BJ (cell line): ENCODE measurements at places on chromosomes 12 and 14.

- no peak for DNase-seq
Observed at GRCh38 chr12:122999196-122999946, 18.9 kb downstream of the ARL6IP4 start.

DNA sequence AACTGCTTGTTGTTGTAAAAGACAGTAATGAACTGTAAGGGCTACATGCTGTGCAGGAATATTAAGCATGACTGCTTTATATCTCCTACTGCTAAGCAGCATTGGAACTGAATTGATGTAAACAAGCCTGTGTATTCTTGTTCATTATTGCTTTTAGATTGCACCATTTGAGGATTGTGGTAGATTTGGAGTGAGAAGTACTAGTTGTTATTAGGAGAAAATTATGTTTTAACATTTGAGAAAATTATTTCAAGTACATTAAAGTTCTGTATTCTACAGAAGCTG is 212.7 kb downstream of the ERC1 start:
- DNase-seq: no peak

GRCh38 chr14:64705381-64706118 is 1.3 kb downstream of the PLEKHG3 start:
- DNase-seq: no peak

DNA sequence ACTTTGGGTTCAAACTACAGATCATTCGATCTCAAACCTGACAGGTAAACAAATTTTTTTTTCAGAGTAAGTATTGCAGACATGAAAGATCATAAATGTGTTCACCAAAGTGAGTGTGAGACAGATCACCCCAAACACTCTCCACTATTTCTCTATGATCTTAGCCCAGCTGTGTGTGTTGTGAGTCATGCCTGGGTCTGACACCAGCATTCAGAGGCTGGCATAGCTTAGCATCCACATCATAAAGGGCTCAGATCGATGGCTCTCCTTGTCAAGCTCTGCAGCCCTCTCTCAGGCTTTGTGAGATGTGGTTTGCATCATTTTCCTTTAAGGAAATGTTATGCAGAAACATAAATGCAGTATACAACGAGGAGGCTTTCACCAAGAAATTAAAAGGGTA is 164.9 kb downstream of the ETV6 start:
- DNase-seq: no peak

DNA sequence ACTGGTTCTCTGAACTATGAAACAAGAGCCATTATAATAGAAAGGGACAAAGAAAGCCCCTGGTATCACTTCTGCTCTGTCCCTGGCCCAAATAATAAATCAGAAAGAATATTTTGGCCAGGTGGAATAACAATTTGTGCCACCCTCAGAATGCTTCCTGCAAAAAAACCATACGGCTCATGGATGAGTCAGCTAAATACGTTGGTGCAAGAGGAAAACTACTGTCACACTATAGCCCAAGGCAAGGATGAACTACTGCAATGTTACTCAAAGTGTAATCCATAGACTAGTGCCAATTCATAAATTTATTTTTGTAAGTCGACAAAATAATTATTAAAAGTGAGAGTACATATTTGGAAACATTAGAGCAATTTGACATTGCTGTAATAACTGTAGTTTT is 68.2 kb downstream of the ANKS1B start:
- DNase-seq: no peak

DNA sequence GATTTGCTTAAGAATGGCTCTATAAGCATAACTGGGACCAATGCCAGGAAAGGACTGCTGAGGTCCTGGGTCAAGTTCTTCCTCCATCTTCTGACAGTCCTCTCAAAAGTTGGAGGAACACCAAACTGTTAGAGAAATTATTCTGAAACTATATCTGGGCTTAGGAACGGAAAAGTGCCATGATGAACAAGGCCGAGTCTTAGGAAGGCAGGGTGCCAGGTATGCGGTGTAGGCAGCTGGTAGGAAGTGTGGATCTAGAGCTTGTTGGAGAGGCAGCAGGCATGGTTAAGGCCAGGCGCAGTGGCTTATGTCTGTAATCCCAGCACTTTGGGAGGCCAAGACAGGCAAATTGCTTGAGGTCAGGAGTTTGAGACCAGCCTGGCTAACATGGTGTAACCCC is 7.7 kb downstream of the GNPTAB start:
- DNase-seq: no peak

GRCh38 chr12:60162988-60163720 is 567.3 kb downstream of the SLC16A7 start:
- DNase-seq: no peak

- no peak for DNase-seq
Observed at GRCh38 chr14:94774344-94775090, 4.6 kb upstream of the GSC start.

GRCh38 chr14:60346706-60347105 is 97.7 kb downstream of the PPM1A start:
- DNase-seq: no peak
